ENCODE measurements at places on chromosomes 2 and 18.

DNA sequence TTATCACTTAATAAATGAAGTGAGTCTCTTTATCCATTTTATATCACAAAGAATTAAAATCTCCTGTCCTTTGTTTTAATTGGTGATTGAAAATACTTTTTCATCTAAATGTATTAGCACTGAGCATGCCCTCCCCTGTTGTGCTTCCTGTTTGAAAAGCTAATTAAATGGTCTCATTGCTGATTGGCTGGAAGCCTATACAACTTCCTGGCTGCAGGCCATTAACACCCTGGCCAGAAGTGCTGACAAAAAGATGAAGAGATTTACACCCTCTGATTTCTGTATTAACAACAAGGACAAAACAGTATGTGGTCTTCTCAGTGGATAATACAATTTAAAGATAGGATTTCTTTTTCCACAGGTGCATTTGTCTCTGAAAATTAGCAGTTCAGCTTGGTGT lies 548.0 kb downstream of the DCC start:
- no peak for DNase-seq

- no peak for DNase-seq
These were observed 65.9 kb upstream of the TNP1 start for GRCh38 chr2:216925636-216926366.

GRCh38 chr2:121450301-121450700 lies 80.4 kb upstream of the RNU4ATAC start:
- no peak for DNase-seq

DNA sequence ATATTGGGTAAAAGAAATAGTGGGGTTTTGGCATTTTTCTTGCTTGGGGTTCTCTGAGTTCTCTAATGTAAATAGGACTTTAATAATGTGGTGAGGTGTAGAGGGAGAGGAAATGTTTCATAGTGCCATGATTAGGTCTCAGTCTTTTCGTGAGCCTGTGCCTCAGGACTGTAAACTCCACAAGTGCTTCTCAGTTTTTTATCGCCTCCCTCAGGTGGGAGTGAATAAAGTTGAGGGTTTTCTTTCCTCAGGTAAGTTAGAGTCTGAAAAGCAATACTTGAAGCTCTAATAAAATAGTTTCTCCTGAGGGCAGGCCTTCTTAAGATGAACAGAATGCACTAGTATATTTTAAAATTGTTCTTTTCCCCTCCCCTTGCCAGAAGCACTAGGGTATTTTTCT lies 243.1 kb upstream of the SETBP1 start:
- DNase-seq, result no peak

DNA sequence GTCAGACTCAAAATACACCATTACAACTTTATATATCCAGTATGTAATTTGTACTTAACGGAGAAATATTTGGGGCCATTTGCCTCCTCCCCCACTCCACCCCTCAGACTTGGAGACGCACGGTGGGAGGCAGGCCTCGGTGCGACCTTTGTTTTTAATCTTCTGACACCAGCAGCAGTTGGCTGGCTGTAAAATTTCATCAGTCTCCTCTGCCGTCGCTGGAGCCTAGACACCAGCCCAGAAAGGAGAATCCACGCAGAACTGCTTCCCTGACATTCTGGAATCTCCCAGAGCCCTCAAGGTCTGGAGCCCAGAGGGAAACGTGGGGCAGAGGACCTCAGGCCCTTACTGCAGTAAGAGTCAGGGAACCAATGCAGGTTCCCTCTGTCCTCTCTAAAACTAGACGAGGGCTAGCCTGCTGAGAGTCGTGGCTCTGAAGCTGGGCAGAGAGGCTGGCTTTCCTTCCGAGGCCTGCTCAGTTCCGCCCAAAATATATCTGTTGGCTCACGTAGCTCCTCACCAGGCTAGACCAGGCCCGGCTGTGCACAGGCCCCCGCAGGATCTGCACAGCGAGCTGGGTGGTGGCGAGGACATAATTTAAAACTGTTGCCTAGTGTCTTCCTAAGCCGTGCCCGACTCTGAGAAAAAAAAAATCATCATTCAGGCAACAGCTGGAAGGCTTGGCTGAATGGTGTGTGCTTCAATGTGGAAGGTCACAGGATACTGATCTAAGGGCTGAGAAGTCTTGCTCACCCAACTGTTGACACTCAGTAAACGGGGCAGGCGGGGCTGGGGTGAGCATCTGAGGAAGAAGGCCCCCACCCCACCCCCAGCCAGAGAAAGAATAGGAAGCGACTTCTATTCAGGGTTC lies 40.4 kb downstream of the EN1 start:
- DNase-seq, result no peak

- DNase-seq, result no peak
These were observed 50.6 kb upstream of the PTPRM start for GRCh38 chr18:7516266-7517117.

- no peak for DNase-seq
These were observed 29.8 kb upstream of the POMC start for GRCh38 chr2:25198209-25198525.

GRCh38 chr2:146246736-146247523 lies 1597.9 kb upstream of the ACVR2A start:
- no peak for DNase-seq

GRCh38 chr2:239110595-239111048 lies 262.7 kb downstream of the TWIST2 start:
- DNase-seq, result no peak

DNA sequence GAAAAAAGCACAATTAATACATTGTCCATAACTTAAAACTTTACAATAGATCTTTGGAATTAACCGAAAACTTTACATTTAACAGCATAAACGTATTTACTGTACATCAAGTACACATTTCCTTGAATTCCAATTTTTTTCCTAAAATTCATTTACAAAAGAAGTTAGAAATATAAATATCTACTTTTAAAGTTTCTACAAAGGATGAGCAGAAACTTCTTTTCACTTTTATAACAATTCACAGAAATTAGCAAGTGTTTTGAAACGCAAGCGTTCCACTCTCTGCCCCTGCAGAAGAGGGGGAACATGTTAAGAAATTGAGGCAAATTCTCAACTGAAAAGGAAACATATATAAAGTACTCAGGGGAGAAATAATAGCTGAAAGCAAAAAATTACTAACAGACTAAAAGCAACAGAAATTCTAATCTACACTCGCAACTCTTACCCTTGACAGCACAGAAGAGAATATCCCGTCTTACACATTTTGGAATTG lies 1.5 kb downstream of the NFE2L2 start:
- DNase-seq, result no peak

- peak; percentile 11 for DNase-seq
These were observed 330.2 kb upstream of the FANCL start for GRCh38 chr2:58571181-58571852.

GRCh38 chr2:147683380-147683779 lies 161.4 kb upstream of the ACVR2A start:
- no peak for DNase-seq

DNA sequence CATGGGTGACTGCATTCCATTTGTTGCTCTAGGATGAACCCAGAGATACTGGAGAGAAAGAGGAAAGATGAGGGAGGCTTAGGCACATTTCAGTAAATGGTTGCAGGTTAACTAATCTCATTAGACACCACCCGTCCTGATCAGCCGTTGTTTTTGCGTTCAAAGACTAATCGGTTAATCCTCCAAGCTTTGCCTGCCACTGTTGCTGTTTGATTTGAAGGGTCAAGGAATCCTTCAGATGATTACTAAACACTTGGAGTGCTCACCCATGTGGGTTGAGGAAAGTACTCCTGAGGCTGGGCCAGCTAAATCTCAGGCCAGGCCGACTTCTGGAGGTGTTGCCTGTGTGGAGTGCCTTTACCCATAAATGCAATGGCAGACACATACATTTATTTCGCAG lies 8.6 kb downstream of the SH3RF3 start:
- no peak for DNase-seq

DNA sequence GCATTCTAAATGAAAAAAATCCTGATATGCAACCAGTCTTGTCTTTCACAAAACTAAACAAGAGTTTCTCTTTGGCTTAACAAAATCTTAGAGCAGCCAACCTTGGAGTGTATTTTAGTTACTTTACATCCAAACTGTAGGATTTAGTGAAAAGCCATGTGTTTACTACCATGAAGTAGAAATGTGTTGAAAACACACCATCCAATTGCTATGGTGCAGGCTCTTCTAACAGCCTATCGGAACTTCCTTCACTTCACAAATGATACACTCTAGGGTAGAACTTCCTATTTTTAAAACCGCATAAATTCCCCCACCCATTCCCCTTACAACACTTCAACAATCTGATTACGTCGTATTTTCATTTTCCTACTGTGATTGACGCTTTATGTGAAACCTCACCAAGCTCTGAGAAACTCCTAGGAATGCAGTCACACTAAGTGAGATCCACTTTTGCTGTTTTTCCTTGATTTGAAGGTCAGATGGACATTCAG lies 74.4 kb upstream of the MAP4K4 start:
- no peak for DNase-seq

GRCh38 chr2:74448771-74449170 lies 6.1 kb upstream of the INO80B start:
- DNase-seq, result no peak

DNA sequence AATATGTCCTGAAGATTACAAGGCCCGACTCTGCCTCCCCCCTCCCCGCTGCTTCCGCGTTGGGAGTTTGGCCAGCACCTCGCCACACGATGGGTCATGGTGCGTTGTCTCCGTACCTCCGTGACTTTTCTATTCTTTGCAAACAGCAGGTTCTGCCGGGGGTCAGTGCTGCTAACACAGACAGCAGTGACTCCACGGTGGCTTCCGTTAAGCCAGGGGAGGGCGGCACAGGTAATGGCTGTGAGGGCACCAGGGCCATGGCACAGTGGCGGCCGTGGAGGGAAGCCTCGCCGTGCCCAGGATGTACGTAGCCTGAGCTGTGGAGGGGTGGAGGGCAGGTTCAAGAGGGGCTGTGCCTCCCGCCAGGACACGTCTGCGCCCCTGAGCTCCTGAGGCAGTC lies 115.5 kb downstream of the NFATC1 start:
- DNase-seq, result no peak

- DNase-seq, result no peak
These were observed 27.0 kb upstream of the CASP8 start for GRCh38 chr2:201233192-201233811.

DNA sequence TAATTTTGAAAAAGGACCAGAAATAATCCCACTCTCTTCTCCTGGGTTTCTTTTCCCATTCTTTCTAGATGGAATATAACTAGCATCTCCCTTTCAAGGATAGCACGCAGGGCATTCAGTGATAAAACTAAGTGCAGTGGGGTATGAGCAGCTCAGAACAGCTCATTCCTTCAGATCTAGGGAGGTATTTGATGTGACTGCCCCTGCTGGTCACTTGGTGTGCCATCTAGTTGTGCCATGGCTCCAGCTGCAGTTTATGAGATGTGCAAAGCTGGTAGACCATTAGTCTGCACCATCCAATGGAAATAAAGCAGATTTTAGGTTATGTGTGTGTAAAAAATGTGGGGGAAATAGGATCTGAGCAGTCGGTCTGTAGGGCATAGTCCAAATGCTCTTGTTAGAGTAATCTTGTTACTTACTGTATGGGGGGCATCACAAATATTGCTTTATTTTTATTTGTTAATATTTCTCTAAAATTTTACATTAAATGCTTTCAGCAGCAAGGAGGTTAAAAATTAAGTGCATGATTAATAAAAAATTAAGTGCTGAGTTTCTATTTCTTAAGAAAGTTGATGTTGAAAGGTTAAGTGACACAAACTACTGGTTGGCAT lies 38.9 kb downstream of the CTAGE1 start:
- DNase-seq, result no peak

DNA sequence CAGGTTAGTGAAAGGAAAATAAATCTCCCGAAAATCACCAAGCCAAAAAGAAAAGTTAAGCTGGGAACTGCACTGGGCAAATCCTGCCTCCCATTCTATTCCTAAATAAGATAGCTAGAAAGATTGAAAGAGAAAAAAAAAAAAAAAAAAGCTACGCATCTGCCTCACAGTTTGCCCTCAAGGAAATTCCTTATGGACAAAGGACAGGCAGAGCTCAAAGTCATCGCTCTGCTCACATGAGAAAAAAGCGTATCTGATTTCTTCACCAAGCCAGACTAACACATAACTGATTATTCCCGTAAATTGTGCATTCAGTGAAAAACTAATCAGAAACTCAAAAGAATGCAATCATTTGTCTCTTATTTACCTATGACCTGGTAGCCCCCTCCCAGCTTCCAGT lies 50.0 kb downstream of the PUM2 start:
- DNase-seq, result no peak

- DNase-seq, result no peak
These were observed 111.3 kb downstream of the PLCL1 start for GRCh38 chr2:197915548-197916265.

GRCh38 chr2:226213717-226214116 lies 585.9 kb downstream of the IRS1 start:
- no peak for DNase-seq

Data from nucleus accumbens (tissue), 56 donors.